ENCODE measurements at places on chromosomes 16 and 17.

- DNase-seq = no peak
These were observed 80.5 kb downstream of the ZNF778 start for GRCh38 chr16:89297910-89298545.

DNA sequence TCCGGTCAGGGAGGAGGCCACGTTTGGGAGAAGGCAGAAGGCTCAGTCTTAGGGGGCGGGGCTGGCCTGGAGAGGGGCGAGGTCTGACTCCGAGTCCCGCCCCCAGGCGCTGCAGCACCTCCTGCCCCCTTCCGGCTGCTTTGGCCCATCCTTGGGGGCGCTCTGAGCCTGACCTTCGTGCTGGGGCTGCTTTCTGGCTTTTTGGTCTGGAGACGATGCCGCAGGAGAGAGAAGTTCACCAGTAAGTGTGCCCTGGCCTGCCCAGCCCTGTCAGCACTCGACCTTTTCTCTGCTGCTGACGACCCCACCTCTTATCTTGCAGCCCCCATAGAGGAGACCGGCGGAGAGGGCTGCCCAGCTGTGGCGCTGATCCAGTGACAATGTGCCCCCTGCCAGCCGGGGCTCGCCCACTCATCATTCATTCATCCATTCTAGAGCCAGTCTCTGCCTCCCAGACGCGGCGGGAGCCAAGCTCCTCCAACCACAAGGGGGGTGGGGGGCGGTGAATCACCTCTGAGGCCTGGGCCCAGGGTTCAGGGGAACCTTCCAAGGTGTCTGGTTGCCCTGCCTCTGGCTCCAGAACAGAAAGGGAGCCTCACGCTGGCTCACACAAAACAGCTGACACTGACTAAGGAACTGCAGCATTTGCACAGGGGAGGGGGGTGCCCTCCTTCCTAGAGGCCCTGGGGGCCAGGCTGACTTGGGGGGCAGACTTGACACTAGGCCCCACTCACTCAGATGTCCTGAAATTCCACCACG lies 1.5 kb downstream of the TNFRSF12A start:
- DNase-seq = peak; percentile 16

GRCh38 chr17:82780971-82781893 lies 29.4 kb downstream of the TBCD start:
- DNase-seq = no peak

GRCh38 chr16:89360760-89361435 lies 129.5 kb downstream of the ANKRD11 start:
- no peak for DNase-seq

DNA sequence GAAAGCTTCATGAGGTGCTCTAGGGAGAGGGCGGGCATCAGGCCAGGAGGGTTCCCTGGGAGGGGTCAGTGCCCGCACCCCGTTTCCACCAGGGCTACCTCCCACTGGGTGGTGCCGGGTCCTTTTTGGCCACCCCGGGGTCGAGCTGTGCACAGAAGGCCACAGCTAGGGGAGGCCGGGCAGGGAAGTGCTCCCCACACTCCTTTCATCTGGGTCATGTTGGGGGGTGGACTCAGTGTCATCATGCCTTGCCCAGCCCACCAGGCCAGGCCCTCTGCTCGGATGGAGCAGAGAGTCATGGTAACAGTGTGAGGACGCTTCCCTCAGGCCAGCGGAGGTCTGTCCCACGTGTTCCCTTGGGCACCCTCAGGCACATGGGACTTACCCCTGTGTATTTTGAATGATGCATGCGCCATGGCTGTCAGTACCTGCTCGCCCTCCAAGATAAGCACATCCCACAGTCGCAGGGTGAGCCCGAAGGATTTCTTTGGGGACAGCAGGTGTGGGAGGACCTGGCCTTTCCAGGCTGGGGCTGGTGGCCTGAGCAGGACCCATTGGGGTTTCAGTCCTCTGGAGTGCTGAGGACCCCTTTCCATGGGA lies 46.4 kb downstream of the TNFRSF13B start:
- no peak for DNase-seq

GRCh38 chr16:79282806-79283205 lies 317.7 kb downstream of the MAF start:
- no peak for DNase-seq

DNA sequence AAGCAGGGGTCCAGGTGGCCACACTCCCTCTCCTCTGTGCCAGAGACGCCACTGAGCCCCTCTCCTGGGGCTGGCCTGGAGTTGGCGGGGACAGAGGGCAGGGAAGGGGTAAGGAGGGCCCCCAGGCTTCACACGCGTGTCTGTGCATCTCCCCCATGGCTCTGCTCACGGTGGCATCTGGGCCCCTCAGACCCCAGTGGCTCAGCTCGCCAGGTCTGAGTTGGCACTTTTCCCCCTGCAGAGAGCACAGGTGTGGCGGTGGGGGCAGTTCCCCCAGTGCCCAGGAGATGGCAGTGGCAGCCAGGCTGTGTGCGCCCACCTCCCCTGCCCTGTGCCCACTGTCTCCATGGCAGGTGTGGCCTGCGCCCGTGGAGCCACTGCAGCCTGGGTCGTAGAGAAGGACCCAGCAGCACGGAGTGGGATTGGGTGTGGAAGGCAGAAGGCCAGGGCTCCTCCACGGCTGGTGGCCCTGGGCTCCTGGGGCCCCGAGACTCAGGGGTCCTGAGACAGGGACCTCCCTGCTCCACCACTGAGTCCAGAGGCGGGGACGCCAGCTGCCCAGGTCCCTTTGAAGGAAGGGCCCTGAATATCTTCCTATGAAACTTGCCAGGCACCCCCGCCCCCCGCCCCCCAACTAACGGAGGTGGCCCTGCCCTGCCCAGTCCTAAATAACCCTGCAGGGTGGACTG lies 4.3 kb upstream of the APRT start:
- peak; percentile 61 for DNase-seq

GRCh38 chr17:81253358-81254131 lies 14.4 kb downstream of the NDUFAF8 start:
- peak; percentile 39 for DNase-seq

DNA sequence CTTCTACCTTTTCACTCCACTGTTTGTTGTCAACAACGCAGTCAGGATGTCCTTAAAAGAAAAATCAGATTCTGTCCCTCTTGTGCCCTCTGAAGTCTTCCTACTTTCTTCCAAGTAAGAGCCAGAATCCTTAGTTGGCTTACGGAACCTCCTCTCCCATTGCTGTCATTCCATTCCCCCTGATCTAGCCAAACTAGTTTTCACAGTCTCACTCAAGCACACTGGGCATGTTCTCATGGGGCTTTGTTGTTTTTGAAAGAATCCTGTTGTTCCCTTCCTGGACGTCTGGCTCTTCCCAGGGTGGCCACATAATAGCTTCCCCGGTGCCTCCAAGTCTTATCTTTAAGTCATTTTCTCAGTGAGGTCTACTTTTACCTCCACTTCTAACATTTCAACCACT lies 158.6 kb upstream of the ELAC2 start:
- no peak for DNase-seq

- no peak for DNase-seq
These were observed 75.8 kb upstream of the ZNF469 start for GRCh38 chr16:88306860-88307545.

DNA sequence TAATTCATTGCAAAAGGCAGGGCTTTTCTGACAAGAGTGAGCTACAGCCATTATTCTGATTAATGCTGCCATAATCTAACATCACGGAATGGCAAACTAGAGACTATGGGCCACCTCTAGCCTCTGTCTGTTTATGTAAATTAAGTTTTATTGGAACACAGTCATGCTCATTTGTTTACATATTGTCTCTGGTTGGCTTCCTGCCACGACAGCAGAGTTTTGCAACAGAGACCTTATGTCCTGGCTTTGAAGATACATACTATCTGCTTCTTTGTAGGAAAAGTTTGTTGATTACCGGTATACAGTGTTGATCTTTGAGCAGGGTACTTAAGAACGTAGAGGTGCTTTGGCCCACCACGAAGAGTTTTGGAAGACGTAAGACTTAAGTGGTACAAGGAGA lies 715.9 kb upstream of the RBFOX1 start:
- DNase-seq = no peak

DNA sequence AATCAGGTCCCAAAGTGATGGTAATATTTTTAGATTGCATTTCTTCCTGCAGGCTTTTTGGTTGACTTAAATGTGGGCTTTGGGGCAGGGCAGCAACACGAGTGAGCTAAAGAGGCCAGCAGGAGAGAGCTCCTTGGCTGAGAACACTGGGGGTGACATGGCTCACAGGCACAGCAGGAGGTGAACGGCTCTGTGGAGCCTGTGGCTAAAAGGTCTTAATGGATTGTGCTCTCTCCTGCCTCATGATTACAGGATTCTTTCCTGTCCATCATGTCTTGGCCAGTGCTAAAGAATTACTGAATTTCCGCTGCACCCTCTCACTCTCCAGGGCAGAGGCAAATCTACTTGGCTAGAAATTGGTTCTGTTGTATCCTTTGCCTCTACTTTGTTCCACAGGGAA lies 366.6 kb downstream of the HS3ST4 start:
- peak; percentile 7 for DNase-seq

- no peak for DNase-seq
These were observed 44.0 kb downstream of the HLF start for GRCh38 chr17:55308613-55309391.

DNA sequence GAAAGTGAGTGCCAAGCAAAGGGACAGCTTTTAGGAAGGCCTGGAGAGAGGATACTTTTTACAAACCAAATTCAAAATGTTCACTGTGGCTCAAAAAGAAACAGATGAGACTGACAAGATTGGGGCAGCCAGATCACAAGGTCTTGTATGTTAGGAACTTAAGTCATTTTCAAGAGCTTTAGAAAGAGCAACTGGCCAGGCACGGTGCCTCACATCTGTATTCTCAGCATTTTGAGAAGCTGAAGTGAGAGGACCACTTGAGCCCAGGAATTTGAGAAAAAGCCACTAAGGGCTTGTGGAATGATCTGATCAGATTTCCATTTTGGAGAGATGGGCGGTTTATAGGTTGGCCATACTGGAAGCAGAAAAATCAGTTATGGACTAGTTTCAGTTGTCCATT lies 17.2 kb downstream of the SPAG9 start:
- no peak for DNase-seq

DNA sequence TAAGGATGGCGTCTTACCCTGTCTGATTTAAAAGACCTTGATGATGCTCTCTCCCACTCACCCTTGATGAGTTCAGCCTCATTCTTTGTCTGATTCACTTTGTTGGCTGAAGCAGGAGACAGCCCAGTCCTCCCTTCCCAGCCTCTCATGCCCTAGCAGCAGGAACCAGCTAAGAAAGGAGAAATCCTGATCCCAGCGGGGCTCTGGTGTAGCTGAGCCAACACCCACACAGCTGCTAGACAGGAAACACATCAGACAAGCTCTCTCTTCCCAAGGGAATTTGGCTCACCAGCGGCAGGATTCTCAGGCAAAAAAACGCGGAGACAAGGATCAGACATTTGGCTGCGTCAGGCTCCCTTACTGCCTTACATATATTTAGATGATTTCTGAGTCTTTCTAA lies 211.5 kb downstream of the CDH11 start:
- DNase-seq = peak; percentile 28

DNA sequence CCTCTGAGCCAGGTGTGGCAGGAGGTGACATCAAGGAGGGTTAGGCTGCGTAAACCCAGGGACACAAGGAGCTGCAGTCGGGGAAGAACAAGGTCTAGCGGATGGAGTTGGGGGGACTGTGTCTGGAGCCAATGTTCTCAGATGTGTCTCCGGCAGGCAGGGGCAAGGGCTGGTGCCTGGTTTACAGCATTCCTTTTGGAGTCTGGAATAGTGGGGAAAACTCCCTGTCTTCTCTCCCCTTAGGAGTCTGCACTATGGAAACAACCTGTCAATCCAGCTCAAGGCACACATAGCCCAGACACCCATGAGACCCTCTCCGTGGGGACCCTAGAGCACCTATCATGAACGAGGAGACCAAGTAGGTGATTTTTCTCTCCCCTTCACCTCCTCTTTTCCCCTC lies 27.5 kb downstream of the NLRC5 start:
- no peak for DNase-seq

DNA sequence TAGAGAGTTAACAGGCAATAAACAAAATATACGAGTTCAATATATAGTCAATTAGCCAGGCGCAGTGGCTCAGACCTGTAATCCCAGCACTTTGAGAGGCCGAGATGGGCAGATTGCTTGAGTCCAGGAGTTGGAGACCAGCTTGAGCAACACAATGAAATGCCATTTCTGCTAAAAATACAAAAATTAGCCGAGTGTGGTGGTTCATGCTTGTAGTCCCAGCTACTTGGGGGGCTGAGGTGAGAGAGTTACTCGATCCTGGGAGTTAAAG lies 69.8 kb upstream of the TOB1 start:
- DNase-seq = no peak

DNA sequence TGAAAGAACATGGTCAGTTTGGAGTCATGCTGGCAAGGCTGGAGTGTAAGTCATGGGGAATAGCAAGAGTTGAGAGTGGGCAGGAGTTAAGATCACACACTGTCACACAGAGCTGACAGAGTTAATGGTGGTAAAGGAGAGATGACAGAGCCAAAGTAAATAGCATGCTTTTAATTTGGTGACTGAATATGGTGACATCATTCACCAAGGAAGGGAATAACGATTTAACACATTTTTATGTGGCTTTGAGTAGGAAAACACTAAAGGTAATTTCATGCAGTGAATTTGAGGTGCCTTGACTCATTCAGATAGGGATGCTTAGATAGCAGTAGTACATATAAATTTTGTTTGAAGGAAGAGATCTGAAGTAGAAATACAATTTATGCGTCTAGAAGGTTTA lies 42.1 kb downstream of the SYNRG start:
- DNase-seq = no peak

DNA sequence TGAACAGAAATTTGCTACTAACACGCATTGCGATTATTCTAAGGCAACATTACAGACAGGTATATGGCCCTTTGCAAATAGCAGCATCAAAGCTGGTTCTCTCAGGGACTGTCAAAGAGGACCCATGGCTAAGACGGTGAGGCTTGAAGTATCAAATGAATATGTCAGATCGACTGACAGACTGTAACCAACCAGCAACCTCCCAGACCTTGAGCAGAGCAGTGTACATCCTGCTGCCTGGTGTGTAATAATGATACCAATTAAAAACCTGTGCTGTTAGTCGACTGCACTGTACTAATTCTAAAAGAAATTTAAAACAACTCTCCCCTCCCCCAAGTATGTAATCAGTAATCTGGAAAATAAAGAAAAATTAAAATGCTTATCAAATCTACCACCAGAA lies 35.9 kb upstream of the GHDC start:
- no peak for DNase-seq

DNA sequence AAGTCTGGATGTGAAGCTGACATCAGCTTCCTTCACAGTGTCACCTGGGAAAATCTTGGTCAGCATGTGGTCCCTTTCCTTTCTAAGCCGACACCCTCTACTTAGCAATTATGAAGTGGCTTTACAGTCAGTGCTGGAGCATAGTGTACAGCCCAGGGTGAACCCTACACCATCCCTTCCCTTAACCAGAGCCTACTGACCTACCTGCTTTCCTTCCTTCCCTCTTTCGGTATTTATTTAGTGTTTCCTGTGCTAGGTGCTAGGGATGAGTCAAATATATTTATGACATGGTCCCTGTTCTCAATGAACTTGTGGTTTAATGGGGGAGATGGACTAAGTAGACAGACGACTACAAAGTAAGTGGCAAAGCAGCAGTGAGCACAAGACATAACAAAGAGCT lies 77.5 kb downstream of the CDK5R1 start:
- DNase-seq = no peak

- DNase-seq = no peak
These were observed 301.4 kb downstream of the MAF start for GRCh38 chr16:79298894-79299799.

All from NCI-H1092 treated with DMSO at 0.1 percent for 48 hours (cell line).